ENCODE measurements at places on chromosomes 7 and 10.

GRCh38 chr7:14579971-14580370 lies 322.6 kb downstream of the DGKB start:
- DNase-seq = no peak

- DNase-seq = no peak
Measured at GRCh38 chr10:30052062-30052461, 7.3 kb downstream of the JCAD start.

GRCh38 chr7:144824360-144824759 lies 11.5 kb downstream of the TPK1 start:
- no peak for DNase-seq

DNA sequence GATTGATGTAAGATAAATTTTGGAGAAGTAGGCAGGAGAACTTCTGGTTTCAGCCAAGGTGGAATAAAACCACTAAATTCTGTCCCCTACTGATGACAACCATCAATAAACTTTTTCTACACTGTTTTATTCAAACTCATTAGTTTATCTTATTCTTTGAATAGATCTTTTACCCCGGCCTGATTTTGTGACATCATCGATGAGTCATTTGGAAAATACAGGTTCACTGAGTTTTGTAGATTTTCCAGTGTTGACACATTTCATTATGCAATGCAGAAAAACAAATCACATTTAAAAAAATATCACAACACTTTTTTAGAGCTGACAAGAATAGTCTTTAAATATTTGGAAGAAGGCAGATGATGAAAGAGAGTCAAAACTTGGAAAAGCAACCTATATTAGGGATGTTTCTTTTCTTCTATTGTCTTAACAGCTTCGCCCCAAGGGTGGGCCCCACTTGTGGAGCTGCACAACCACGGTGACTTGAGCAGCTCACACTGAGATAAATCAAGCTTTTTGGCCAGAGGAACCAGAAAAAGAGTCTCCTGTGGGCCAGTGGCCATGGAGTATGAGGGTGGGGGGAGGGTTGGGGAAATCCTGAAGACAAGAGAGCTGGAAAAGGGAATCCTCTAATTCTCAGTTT lies 112.8 kb downstream of the PTEN start:
- no peak for DNase-seq

DNA sequence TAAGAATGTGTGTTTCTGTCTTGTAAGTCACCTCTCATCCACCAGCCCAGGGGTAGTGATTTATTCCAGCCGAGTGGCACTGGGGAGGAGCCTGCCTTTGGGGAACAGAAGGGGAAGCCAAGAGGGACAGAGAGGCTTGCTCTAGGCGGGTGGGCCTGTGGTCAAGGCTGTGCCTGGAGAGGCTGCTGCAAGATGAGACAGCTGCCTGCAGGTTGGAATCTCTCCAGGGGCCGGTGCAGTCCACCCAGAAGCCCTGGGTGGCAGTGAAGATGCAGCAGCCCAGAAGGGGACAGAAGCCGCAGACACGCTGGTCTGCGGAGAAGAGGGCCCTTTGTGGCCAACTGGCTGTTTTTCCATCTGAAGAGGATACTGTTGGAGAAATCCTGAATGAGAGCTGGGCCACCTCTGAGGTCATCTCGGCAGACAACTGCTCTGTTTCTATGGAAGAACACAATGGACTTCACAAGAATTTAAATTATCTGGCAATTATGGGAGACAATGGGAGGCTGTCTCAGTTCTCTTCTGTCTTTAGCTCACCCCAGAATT lies 175.7 kb downstream of the GFRA1 start:
- DNase-seq = no peak

DNA sequence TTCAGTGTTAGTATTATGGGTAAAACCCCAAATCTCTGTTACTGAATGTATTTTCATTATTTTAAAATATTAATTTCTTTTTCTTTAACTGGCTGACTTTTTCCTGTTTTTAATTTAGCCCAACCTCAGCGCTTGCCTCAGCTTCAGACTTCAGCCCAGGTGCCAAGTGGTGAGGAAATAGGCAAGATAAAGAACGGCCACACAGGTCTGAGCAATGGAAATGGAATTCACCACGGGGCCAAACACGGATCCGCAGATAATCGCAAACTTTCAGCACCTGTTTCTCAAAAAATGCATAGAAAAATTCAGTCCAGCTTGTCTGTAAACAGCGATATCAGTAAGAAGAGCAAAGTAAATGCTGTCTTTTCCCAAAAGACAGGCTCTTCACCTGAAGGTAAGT lies 57.5 kb downstream of the MDFIC start:
- DNase-seq = no peak

Measured in stimulated activated CD4-positive, alpha-beta T cell treated with anti-CD3 and anti-CD28 coated beads, Interleukin-2, amount 100 ng/mL, for 24 hours (primary cell).